ENCODE measurements at places on chromosomes 7 and 10.

DNA sequence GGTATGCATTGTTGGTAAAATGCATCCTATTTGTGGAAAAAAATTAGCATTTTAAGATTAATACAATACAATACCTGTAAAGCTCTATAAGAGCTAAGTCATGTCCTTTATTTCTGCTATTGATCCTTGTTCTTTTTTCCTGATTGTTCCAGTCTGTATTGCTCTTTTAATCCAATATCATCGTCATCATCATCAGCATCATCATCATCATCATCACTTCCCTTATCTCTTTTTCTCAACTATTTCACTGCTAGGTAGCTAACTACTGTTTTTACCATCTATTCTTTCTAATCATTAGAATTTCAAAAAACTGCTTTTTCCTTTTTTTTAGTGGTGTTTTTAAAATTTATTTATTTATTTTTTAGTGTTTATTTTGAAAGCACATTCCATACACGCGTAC is 71.2 kb downstream of the ABCC2 start:
- DNase-seq = no peak

GRCh38 chr7:68929781-68930261 is 668.5 kb upstream of the AUTS2 start:
- no peak for DNase-seq

DNA sequence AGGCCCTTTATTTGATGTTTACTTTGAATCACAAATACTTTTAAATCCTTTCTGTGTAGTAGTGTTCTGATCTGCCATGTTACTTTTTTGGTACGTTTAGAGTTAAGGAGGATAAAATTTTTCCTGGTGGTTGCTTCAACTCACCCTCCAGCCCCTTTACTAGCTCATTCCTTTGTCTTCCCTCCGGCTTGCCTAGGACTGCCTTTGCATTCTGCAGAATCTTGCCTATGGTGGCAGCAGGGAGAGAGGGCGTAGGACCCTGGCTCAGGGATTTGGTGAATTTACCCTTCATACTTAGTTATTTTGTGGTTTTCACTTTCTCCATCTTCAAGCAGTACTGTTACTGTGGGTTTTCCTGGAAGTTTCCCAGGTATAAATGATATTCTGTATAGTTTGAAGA is 833.5 kb downstream of the XPNPEP1 start:
- no peak for DNase-seq

- DNase-seq = no peak
Measured at GRCh38 chr7:117963264-117964197, 90.3 kb upstream of the CTTNBP2 start.

- peak; percentile 29 for DNase-seq
Measured at GRCh38 chr7:1579481-1580421, 9.9 kb upstream of the PSMG3 start.

DNA sequence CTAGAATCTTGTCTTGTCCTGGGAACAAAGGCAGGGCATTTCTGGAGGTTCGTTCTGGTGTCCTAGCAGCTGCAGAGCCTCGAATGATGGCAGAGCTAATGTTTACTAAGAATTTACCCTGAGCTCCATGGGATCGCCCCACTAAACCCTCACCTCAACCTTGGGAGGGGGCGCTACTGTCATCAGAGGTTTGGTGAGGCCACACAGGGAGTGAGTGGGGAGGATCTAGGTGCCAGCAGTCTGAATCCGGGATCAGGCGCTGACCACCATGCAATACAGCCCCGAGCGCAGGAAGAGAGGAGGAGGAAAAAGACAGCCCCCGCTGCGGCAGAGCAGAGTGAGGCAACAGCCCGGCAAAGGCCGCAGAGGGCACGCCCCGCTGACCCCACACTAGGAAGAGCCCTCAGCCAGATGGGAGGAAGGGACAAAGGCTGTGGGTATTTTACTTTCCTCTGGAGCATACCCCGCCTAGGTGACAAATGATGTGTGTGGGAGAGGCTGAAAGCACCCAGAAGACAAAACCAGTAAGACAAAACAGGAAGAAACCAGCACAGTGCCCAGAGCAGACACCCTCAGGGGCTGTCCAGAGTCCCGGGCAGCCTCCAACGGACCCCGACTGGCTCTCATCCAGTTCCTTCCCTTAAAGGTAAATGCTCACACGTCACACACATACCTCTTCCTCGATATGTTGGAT is 103.5 kb downstream of the FAM53B start:
- DNase-seq = no peak

DNA sequence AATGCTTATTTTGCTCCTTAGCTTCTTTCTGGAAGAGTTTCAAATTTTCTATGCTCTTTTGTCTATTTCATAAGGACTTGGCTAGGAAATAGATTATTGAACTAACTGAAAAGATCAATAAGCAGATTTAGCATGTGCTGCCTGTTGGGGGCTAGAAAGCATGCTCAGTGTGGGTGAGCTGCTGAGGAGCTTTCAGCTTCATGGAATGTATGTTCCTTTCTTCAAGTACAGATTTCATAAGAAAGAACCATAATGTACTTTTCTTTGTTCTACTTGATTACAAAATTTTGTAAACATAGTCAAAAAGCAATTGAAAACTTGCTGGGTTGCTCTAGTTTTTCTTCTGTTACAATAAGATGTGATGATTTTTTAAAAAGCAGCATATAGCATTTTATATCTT is 73.8 kb downstream of the TAF3 start:
- no peak for DNase-seq

DNA sequence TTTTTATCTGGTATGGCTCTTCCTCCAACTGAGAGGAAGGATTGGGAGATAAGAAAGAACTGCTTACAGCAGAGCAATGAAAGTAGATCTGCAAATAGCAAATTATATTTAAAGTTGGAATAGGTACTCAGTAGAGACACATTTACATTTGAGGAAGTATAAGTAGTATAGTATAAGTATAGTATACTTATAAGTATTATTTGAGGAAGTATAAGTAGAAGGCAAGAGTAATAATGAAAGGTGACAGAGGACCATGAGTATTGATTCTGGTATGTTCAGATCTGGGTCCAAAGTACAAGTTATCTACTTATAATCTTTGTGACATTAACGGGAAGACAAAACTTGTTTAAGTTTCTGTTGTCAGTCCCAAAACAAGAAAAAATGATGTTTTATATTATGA is 527.6 kb upstream of the SORCS1 start:
- DNase-seq = no peak

DNA sequence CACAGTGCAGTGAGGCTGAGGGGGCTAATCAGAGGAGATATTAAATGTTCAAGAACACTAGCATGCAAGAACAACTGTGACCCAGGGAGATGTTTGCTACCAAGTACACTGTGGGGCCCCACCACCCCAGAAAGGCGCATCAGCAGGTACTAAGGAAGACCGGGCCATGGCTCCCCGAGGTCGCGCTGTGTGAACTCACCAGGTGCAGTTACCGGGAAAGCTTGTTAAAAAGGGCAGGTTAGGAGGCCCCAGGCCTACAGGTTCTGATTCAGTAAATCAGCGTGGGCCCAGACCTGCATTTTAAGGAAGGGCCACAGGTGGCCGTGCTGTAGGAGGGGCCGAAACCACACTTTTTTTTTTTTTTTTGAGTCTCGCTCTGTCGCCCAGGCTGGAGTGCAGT is 54.6 kb downstream of the TMEM209 start:
- no peak for DNase-seq

- no peak for DNase-seq
Measured at GRCh38 chr7:43458330-43459018, 124.4 kb upstream of the STK17A start.

- DNase-seq = no peak
Measured at GRCh38 chr10:23695825-23696420, 257.0 kb downstream of the OTUD1 start.

- DNase-seq = no peak
Measured at GRCh38 chr10:7969623-7970022, 84.9 kb upstream of the GATA3 start.

DNA sequence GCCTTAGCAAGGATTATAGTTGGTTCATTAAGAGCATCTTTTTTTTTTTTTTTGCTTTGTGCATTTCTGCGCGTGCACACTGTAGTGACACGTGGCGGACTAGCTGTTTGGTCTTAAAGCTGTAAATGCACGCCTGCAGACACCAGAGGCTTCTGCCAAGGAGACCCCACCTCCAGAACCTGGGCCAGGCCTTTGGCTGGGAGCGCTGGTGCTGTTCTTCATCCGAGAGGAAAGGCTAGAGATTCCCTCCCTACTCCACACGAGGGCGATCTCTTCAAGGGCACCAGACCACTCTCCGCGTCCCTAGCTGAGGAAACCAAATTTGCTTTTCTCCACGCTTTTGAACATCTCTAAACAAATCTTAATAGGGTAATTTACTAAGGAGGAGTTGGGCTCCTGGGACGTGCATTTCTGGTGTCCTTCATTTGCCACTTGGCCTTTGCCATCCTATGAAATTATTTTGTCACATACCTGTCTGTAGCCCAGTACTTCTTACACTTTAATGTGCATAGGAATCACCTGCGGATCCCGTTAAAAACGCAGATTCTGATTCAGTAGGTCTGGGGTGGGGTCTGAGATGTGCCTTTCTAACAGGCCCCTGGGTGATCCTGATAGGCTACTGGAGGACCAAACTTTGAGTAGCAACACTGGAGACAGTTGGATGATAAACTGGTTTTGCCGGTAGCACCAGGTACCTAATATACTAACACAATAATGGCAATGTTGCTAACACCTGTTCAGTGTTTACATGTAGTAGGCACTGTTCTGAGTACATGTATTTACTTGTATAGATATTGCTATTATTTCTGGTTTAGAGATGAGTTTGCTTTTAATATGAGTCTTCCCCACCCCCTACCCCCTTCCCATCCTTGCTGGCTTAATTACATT is 1.3 kb upstream of the SLC26A5 start:
- peak; percentile 87 for DNase-seq

- DNase-seq = no peak
Measured at GRCh38 chr10:53127686-53128085, 355.1 kb upstream of the MBL2 start.

- DNase-seq = no peak
Measured at GRCh38 chr10:32937911-32938424, 20.1 kb downstream of the ITGB1 start.

GRCh38 chr7:27139334-27140125 is 4.0 kb downstream of the HOXA5 start:
- no peak for DNase-seq

- no peak for DNase-seq
Measured at GRCh38 chr7:26404189-26404996, 112.7 kb downstream of the SNX10 start.

- no peak for DNase-seq
Measured at GRCh38 chr7:77447616-77448015, 31.5 kb upstream of the GSAP start.

- no peak for DNase-seq
Measured at GRCh38 chr7:100957832-100958421, 8.6 kb downstream of the MUC3A start.

GRCh38 chr10:124403548-124403947 is 15.2 kb downstream of the OAT start:
- peak; percentile 50 for DNase-seq

DNA sequence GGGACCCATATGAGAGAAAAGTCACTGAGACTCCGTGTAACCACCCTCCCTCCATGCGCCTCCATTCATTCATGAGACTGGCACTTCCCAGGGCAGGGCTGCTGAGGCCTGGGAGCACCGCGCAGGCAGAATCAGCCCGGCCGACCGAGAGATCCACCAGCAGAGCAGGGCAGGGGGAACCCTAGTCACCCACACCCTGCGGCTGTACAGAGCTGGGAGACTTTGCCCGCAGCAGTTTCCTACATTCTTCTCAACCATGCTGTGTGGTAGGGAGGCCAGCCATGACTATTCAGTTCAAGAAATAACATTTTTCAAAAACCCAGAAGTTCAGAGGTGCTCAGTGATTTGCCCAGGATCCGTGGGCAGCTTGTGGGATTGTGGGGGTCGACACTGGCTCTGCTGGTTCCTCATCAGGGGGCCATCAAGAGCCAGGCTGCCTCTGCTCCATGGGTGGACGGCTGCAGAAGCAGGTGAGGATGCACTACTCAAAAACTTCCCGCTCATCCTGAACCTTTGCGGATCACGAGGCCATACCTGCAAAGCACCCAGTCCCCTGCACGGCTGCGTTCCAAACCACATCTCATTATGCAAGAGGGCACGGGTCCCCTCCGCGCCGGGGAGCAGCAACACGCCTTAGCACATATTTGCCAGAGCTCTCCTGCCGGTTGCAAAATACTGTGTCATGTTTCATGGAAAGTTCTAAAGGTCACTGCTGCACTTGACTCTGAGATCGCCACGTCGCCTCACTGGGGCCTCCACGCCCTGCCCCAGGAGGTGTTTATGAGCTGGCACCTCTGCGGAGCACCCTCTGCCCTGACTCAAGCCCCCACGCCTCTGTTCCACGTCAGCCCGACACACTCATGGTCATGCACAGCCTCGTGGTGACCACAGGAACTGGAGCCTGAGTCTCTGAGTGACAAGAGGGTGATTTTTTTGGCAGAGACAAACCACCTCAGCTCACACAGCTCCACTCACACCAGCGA is 132.0 kb downstream of the PRKAG2 start:
- no peak for DNase-seq

DNA sequence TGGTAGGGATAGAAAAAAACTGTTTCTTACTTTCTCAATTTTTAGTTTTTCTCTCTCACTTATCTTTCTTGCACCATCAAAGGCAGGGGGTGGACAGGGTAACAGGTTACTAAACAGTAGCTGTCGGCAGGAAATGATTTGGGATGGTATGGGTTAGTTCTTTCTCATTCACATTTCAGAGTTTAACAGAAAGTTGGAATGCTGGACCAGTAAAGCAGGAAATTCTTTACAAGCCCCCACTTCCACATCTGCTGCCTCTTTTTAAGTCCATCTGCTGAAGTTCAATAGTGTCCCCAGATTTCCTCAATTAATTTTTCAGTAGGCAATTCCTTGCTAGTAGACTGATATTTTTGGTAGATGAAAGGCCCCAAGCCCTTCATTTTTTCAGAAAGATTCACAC is 23.3 kb downstream of the TWIST1 start:
- no peak for DNase-seq

- DNase-seq = no peak
Measured at GRCh38 chr10:107561136-107561650, 396.7 kb upstream of the SORCS1 start.

GRCh38 chr10:44411251-44411650 is 26.4 kb upstream of the CXCL12 start:
- DNase-seq = no peak

- DNase-seq = no peak
Measured at GRCh38 chr10:117007080-117007479, 2.1 kb upstream of the SHTN1 start.

- DNase-seq = no peak
Measured at GRCh38 chr7:106377847-106378361, 93.1 kb upstream of the NAMPT start.

DNA sequence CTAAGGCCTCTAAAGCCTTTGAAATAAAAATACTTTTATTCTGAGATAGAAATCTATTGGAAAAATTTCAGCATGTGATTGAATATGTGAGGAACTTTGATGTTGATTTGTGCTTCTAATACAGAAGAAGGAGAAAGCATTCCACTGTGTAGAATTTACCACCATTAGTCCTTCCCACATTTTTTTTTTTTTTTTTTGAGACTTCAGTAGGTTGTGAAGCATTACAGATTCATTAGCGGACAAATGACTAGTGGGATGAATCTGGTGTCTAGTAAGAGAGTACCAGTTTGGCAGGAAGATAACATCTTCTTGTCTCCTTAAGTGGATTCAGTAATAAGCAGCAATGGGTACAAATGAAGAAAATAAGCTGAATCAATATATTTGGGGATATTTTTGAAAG is 95.5 kb downstream of the ANKRD30A start:
- DNase-seq = no peak

Measured in NCI-H526 treated with DMSO at 0.1 percent for 48 hours (cell line).